ENCODE measurements at places on chromosomes 5 and 9. TPM values are rescaled to one million over a fixed set of nuclear protein-coding genes. Genes with fewer than 3 reads are reported as not detected.

DNA sequence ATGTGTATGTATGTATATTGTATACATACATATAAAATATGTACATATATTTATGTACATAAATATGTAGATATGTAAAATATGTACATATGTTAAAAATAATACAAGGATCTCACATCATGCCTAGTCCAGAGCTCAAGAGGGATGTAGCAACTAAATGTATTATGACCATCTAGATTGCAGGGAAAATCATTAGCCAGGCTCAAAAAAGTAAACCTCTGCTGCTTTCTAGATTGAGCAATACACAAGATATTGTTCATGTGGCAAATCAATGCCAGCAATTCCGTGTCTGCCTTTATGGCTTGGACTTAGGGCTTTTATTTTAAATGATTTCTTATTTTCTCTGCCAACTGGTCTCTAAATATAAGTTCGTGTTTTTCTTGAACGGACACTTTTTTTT lies 65.2 kb downstream of the RAI14 start:
- DNase-seq: no peak

- no peak for DNase-seq
These were observed 101.1 kb upstream of the MEF2C start for GRCh38 chr5:88984040-88984439.

DNA sequence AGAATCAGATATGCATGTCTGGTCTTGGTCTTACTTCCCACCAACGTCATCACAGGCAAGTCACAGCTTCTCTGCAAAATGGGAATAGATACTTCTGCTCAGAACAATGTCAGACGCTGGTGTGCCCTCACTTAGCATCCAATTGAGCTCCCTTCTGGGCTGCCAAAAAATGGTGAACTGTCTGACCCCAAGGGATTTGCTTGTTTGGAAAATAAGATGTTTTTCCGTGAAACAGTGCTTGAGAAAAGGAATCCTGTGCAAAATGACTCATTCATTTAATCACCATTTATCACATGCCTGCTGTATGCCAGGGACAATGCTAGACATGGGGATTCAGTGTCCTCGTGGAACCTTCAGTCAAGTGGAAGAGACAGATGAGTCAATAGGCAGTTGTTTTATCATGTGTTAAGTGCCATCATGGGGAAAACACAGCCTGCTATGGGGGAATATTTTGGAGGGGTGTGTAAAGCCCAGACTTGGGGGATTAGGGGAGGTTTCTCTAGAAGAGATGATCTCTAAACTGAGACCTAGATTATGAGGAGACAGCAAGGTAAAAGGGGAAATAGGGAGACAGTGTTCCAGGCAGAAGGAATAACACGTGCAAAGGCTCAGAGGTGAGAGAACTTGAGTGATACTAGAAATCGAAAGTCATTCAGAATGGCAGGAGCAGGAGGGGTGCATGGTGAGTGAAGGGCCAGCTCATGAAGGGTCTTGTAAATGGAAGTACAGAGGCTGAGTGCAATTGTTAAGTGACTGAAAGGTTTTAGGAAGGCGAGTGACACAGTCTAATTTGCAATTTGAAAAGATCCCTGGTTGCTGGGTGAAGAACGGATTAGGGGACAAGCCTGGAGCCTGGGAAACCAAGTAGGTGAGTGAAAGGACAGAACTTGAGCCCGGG lies 3.9 kb downstream of the NIPAL4 start:
- DNase-seq: no peak

DNA sequence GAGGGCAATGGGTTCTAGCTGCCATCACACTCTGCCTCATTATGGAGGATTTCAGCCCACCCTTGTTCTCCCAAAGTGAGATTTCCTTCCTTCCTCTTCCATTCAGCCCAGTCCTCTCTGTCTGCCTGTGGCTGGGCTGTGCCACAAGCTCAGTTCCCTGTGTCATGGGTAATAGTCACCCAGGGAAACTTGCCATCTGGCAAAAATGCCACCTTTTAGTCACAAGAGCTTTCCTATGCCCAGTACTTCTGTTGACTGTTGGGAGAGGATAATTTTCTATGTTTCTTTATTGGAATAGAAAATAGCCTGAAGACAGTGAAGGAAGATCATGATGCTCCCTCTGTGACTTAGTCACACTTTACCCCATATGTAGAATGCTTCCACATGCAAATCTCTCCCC lies 71.4 kb downstream of the TLR4 start:
- DNase-seq: no peak

The SLC6A3 gene
- not detected for total RNA-seq

- DNase-seq: no peak
These were observed 60.9 kb upstream of the RPL26L1 start for GRCh38 chr5:172898218-172898842.

DNA sequence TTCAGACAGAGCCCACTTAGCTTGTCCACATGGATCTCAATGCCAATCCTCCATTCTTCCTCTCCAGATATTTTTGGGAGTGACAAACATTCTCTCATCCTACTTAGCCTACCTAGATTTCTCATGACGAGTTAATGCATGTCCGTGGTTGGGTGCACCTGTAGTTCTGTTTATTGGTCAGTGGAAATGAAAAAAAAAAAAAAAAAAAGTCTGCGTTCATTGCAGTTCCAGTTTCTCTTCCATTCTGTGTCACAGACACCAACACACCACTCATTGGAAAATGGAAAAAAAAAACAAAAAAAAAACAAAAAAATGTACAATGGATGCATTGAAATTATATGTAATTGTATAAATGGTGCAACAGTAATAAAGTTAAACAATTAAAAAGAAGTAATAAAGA lies 59.0 kb downstream of the BASP1 start:
- DNase-seq: no peak

DNA sequence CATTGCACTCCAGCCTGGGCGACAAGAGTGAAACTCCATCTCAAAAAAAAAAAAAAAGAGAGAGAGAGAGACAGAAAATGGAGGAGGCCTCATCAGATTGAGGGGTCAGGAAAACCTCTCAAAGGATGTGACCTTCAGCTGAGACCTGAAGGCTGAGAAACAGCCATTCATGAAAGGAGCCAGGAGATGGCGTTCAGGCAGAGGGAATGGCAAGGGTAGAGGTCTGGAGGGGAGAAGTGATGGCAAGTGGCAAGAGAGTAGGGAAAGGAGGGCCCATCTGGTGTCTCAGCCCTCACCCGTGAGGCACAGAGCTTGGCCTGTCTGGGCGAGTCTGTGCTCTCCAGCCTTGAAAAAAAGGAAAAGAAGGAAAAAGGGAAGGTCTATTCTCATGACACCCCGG lies 17.0 kb downstream of the CAMK2A start:
- DNase-seq: peak; percentile 31

DNA sequence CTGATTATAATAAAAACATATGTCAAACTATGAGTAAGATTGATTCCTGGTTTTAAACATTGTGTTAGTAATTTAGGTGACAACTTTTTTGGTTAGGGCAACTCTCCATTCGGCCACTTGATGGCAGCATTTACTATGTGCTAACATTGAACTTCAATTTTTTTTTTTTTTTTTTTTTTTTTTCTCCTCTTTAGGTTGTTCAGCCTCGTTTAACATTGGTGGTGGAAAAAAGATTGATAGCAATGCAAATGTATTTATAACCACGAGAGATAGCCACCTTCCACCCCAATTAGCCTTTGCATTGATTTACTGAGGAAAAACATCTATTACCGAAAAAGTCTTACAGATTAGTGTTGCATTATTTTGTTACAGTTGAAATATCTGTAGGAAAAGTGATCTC lies 159.1 kb downstream of the CSNK1G3 start:
- peak; percentile 78 for DNase-seq

The CDO1 gene
- total RNA-seq: 92.3 TPM

The UCK1 gene
- total RNA-seq: 16.5 TPM

GRCh38 chr9:115629879-115630840 lies 512.2 kb upstream of the TNC start:
- no peak for DNase-seq

The XPA gene
- 15.8 TPM for total RNA-seq

DNA sequence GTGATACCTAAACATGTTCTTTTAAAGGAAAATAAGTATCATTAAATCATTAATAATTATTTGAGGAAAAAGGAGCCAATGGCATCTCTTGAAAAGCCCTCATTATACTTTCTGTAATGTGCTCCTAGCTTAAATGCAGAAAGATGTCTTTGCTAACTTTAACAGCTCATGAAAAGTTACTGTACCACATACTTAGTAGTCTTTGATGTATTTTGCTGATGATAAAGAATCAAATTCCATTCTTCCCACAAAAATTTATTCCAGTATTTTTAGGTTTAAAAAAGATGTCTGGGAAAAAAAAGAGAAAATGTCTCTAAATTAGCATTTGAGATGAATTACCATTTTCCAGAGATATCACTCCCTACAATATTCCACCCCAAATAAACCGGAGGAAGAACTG lies 112.5 kb downstream of the PPP2R2B start:
- DNase-seq: no peak

The GABBR2 gene
- not detected for total RNA-seq

The TNFSF8 gene
- total RNA-seq: 1.0 TPM

GRCh38 chr5:83654427-83654994 lies 66.1 kb downstream of the HAPLN1 start:
- DNase-seq: no peak

DNA sequence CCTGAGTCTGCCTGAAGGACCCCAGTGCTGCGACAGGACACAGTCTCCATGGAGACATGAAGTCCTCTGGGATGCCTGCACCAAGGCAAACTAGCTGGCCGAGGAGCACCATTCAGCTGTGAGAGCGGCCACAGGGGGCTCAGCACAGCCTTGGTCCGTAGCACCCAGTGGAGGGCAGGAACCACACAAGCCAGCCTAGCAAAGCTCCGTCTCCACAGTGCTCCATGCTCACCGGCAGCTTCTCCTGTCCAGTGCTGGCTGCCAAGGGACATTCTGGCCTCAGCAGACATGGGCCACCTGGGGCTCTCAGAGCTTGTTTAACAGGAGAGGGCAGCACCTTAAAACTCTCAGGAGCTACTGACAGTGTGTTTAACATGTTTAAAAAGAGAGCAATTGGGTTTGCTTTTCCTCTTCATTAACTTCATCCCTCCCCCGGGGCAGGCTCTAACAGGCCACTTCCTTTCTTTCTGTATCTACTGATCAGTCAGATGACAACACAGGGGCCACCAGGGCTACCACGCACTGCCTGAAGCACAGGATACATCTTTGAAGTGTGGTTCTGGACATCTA lies 57.0 kb downstream of the SECISBP2 start:
- no peak for DNase-seq

The PAM gene
- 75.2 TPM for total RNA-seq

GRCh38 chr5:121189342-121190305 lies 662.1 kb upstream of the FTMT start:
- DNase-seq: no peak

GRCh38 chr5:111830333-111830732 lies 73.3 kb upstream of the NREP start:
- no peak for DNase-seq

The TMOD1 gene
- 16.1 TPM for total RNA-seq

The HSPA4 gene
- 26.2 TPM for total RNA-seq

The CKMT2 gene
- 4.9 TPM for total RNA-seq

GRCh38 chr9:127898433-127899127 lies 823 bp downstream of the ST6GALNAC6 start:
- DNase-seq: peak; percentile 57

The TEX48 gene
- total RNA-seq: not detected

GRCh38 chr5:7794823-7795222 lies 56.1 kb downstream of the CFAP90 start:
- no peak for DNase-seq

The PNPLA7 gene
- 27.7 TPM for total RNA-seq

GRCh38 chr9:132984202-132985070 lies 5.9 kb downstream of the GFI1B start:
- no peak for DNase-seq

The NDFIP1 gene
- 39.7 TPM for total RNA-seq

The LHX3 gene
- not detected for total RNA-seq

GRCh38 chr5:31516802-31517201 lies 15.1 kb downstream of the DROSHA start:
- DNase-seq: no peak

DNA sequence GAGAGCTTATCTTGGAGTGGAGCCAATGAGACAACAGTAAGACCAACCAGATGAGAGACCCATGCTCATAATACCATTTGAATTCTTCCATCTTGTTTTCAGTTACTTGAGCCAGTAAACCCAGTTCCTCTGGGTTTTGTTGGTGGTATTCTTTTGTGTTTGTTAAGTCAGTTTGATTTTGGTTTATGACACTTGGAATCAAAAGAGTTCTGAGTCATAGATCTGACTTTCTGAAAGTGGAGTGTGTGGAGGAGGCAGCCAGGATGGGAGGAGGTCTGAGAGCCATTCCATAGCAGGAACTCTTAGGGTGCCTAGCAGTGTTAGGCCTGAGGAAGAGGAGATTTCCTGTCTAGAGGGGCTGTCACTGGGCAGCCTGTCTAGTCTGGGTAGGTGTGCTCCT lies 24.6 kb upstream of the PANK3 start:
- no peak for DNase-seq

DNA sequence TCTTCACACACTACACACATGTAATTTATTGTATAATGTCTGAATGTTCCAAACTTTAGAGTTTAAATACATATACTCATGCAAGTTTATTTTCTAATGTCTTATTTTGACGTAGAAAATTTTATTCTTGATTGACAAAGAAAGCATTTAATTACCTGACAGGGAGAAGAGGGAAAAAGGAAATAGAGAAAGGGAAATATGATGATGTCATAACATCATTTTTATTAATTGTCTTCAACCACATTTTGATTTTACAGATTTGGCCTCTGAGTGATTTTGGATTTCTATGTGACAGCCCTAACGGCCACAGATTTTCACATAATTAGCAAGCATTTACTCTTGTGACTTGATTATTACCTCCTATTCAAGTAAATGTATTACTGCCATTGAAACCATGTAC lies 106.1 kb upstream of the FSTL4 start:
- DNase-seq: no peak

- DNase-seq: peak; percentile 64
These were observed 7.3 kb downstream of the SH3RF2 start for GRCh38 chr5:145943674-145944121.

DNA sequence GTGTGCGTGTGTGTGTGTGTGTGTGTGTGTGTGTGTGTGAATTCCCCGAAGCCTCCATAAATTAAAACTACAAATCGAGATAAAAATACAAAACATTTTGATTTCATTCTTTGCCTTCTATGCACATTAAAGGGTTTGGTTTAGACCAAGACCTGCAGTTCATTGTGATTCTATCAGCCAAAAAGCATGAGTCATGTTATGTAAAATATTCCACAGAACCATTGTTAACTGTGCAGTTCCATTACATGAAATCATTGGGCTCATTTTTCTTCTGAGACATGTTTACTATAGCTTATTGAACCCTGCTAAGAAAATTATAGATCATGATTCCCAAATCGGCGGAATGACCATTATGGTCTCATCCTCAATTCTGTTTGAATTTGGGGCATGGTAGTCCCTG lies 11.7 kb downstream of the CAVIN4 start:
- no peak for DNase-seq

DNA sequence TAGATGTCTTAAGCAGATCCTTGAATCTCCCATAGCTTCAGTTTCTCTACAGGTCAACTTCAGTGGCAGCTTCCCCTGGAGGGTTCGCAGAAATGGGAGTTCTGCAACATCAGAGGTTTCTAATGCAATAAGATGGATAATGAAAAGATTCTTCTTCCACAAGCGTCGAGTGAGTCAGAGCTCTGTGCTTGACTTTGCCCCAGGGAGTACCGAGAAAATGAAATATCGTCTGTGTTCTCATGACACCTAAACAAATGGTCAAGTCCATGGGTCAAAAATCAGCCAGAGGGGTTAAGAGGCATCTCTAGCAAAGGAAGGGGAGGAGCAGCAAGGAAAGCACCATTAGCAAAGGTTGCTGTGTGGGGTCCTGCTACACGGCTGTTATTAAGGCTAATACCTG lies 3.2 kb upstream of the ADRA1B start:
- peak; percentile 31 for DNase-seq

GRCh38 chr9:11577522-11577921 lies 964.7 kb upstream of the PTPRD start:
- no peak for DNase-seq

The PLGRKT gene
- 3.3 TPM for total RNA-seq
